ENCODE measurements at places on chromosomes 1 and 21.
A peak's percentile ranks its signal among the peaks of the same experiment; 100 is the strongest.

DNA sequence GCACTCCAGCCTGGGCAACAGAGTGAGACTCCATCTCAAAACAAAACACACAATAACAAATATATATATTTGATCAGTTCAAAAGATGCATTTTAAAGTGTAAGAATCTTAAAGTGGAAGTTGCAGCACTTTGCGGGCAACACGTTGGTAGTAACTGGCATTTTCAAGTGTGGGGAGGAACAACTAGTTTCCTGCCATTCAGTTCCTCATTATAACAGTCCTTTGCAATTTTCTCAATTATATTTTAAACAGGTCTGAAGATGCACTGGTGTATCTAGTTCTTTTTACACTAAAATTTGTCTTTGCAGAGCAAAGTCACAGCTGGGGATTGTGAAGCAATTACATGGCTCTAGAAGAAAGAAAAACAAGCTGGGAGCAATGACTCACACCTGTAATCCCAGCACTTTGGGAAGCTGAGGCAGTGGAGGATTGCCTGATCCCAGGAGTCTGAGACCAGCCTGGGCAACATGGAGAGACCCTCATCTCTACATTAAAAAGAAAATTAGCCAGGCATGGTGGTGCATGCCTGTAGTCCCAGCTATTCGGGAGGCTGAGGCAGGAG, 25.3 kb downstream of the RRAGC start:
- DNase-seq, result no peak

DNA sequence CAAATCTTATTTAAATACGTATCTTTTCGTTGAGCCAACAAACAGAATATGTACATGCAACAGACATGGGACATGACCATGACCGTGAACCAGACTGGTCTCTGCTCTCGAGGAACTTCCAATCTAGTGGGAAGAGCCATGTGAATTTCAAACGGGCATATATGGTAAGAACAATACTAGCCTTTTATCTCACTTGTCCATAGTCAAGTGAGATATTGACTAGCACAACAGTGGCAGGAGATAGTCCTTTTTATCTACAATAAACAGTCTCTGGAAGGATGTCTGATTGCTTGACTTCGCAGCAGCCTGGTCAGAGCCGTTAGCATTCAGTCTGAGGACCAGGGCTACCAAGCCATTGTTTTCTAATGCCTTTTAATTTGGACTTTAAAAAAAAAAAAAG, 12.6 kb upstream of the PLA2G2C start:
- no peak for DNase-seq

DNA sequence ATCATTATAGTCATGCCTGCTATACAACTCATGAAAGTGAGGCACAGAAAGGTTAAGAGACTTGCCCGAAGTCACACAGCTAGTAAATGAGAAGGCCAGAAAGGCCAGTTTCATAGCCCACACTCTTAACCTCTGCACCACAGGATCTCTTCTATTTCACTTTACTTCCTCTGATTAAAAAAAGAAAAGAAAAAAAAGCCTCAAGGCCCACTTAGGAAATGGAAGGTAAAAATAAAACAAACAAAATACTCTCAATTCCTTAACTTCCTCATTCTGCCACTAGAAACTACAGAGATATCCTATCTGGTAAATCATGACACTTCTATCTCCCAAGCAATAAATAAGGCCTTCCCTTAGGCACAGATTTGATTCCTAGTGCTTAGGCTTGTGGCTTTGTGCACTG, 7.6 kb upstream of the ENAH start:
- DNase-seq, result no peak

GRCh38 chr1:18077657-18078215, 29.9 kb upstream of the IGSF21 start:
- DNase-seq, result no peak

- DNase-seq, result no peak
Measured at GRCh38 chr1:48492392-48492791, 20.4 kb upstream of the SPATA6 start.

- no peak for DNase-seq
Measured at GRCh38 chr1:193709607-193710006, 523.2 kb upstream of the B3GALT2 start.

DNA sequence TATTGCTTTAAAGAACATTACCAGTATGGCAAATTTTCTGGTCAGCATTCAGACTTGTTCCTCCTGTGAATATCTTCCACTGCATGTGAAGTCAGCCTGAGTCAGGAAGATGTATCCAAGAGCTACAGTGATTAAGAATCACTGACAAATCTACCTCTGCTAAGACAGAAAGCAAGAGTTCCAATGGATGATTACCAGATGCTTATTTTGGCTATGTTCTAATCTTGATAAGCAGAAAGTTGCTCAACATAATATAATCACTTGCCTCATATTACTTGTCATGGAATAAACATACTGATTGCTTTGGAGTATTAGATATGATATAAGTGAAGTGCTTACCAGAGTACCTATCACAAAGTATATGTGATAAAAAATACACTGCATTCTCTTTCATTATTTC, 738.1 kb downstream of the ADGRL2 start:
- DNase-seq, result no peak

GRCh38 chr1:24284156-24284471, 35.0 kb upstream of the GRHL3 start:
- no peak for DNase-seq

GRCh38 chr1:84781946-84782771, 91.9 kb upstream of the SSX2IP start:
- peak; percentile 64 for DNase-seq

All from fibroblast of skin of scalp (primary cell).